ENCODE measurements at places on chromosomes 6 and 20.

- DNase-seq = peak; percentile 50
Measured at GRCh38 chr6:45663251-45664221, 285.8 kb upstream of the SUPT3H start.

DNA sequence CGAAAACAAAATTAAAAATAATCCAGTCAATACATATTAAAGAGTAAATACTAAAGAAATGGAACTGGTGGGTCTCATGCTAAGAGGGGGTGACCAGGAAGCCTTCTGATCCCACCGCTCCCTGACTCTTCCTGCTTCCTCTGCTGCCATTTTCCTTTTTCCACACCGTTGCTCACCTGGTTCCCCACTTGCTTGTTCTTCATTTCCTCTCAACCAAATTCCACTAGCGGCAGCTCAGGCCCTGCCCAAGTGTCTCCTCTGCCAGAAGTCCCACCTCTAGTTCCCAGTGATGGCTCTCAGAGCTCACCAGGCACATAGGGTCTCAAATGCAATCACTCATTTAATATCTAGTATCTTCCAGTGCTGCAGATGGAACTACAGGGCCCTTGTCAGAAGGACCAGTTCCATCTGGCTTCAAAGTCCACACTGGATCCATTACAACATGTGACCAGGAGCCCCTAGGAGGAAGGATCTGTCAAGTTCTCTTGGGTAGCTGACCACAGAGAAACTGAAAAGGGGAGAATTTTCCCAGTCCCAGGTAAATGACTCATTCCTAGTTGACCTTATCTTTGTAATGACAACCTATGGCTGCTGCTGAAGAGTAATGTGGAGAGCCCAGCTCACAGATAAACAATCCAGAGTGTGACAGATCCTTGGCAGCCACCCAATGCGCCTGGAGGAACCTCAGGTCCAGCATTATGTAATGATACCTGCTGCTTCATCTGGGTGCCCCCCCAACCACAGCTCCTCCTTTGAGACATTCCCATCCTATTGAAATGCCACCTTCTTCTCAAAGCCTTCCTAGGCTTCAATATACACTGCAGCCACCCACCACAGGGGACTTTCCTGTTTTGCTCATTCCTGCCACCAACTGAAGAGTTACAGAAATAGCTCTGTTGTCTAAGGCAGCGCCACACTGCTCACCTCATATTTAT is 38.2 kb downstream of the ELMO2 start:
- peak; percentile 40 for DNase-seq

- no peak for DNase-seq
Measured at GRCh38 chr6:47633141-47633540, 65.2 kb upstream of the ADGRF4 start.

GRCh38 chr20:55174635-55175034 is 699.2 kb downstream of the DOK5 start:
- no peak for DNase-seq

DNA sequence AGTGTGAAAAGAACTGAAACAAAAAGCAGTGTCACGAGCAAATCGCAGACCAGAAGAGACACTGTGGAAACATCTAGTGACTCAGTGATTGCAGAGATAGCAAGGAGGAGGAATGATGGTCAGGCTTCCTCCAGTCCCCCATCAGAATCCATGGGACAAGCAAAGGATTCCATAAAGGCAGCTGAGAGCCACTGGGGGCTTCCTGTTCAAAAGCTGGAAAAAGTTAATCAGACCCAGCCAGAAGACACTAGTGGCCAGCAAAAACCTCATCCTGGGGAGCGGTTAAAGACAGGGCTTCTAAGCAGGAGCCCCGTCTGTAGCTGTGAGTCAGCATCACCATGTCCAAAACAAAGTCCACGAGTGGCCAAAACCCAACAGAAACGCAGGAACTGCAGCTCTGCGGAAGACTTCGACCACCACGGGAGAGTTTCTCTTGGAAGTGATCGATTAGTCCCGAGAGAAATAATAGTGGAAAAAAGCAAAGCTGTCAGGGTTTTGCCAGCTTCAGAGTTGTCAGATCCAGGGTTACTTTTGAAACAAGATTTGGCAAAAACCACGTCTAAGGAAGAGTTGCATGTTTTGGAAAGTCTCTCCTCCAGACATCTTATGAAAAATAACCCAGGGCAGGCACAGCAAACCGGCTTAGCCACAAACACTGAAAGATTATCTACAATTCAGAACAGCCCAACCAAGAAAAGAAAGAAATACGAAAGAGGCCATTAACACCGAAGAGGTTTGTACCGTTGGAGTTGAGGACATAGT is 51.0 kb downstream of the JAG1 start:
- DNase-seq = no peak

DNA sequence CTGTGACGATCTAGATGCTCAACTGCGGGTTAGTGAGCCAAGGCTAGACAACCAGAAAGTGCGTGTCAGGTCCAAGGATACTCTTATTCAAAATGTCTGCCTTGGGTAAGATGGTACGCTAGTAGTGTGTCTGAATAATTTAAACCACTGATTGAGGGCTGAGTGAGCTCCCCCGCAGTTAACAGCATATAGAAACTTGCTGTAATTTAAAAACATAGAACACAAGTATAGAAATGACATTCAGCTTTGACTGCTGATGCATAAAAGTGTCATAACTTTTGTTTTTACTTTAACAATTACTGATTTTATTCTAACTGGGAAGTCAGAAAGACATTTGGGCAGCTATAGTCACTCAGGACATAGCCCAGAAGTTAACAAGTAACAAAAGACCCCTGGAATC is 45.6 kb upstream of the SLC22A1 start:
- DNase-seq = no peak

DNA sequence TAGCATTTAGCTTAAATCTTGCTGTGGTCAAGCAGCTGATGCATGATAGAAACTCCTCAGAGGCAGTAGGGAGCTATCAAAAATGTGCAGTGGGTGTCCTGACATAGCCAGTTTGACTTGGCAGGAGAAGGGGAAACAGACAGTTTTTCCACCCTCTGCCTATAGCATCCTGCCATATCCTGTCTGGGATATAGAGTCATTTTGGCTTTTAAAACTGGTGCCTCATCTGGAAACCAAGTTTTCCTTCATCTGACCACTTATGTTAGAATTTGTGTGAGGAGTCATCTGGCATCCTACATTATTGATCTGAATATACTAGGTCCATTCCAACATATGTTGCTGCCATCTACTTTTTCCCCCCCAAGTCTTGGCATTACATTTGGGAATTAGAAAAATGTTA is 284.1 kb downstream of the CD109 start:
- no peak for DNase-seq
